AG04449 (cell line): ENCODE measurements at places on chromosomes 1 and 21.
A peak's percentile ranks its signal among the peaks of the same experiment; 100 is the strongest.

GRCh38 chr21:25759573-25759972, 24.8 kb downstream of the GABPA start:
- DNase-seq = no peak

DNA sequence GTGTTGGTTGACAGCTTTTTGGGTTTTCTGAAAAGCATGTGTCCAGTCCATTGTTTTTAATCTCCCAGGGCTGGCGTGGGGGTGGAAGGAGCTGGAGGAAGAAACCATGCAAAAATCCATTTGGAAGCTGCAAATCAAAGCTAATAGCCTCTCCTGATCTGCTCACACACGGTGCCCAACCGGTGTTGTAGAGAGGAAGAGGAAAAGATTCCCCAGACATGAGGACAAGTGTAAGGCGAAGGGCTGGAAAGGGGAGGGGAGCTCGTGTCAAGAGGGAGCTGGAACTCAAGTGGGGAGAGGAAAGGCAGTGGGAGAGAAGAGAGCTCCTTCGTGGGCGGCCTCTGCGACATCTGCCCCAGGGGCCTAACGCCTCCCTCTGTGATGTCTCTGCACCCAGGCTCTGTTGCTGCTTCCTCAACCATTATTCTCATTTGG, 112.3 kb upstream of the IRF2BP2 start:
- no peak for DNase-seq

- no peak for DNase-seq
These were observed 83.9 kb downstream of the NOS1AP start for GRCh38 chr1:162153374-162153773.

GRCh38 chr1:194358208-194358581, 1171.8 kb upstream of the B3GALT2 start:
- no peak for DNase-seq

DNA sequence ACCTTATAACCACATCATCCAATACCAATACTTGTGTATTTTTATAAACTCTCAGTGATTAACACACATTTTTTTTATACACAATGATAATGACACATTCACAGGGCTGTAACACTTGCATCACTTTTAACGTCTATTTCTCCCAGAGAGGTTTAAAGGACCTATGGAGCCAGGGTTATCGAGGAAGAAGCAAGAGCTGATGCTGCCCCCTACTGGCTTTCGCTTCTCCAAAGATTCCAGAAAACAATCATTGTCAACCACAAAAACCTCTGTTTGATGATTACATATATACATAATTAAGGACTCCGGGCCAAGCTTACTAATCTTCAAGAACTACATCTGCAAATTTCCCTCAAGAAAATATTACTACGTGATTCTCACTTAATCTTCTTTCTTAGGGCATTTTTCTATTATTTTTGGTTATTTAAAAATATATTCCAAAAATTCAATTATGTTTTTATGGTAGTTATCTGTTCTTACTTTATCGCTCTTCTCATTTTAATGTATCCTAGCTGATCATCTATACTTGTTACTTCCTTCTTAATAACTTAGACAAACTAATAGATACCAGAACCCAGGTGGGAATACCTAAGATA, 214.5 kb downstream of the VAV3 start:
- DNase-seq = peak; percentile 38

- no peak for DNase-seq
These were observed 16.9 kb upstream of the POGK start for GRCh38 chr1:166822385-166822784.

DNA sequence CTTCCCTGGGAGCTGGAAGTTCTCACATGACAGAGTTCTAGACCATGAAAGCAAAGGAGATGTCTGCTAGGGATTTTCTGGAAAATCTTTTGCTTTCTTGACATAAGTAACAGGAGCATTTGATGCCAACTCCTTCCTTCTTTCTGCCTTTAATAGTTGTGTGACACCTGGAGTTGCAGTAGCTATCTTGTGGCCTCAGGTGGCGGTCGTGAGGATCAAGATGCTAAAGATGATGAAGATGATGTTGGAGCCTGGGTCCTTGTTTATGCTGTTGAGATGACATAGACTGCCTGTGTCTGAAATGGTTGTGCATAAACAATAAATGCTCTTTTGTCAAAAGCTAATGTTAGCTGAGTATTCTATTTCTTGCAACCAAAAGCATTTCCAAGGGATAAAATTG, 32.7 kb upstream of the KIRREL1 start:
- no peak for DNase-seq

DNA sequence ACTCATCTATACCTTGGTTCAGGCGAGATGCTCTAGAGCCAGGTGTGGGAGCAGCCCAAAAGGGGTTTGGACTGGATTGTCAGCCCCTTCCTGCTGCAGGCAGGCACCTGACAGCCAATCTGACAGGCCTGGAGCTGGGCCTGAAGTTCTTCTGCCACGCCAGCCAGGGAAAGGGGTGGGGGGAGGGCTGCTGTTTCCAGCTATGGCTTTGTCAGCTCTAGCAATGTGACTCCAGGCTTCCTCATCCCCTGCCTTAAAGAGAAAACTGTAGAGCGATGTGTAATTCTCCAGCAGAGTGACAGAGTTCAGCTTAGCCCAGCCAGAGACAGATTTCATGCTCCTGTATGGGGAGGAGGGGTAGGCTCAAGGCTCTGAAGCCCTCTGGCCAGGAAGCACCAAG, 30.3 kb downstream of the WNT4 start:
- DNase-seq = no peak

DNA sequence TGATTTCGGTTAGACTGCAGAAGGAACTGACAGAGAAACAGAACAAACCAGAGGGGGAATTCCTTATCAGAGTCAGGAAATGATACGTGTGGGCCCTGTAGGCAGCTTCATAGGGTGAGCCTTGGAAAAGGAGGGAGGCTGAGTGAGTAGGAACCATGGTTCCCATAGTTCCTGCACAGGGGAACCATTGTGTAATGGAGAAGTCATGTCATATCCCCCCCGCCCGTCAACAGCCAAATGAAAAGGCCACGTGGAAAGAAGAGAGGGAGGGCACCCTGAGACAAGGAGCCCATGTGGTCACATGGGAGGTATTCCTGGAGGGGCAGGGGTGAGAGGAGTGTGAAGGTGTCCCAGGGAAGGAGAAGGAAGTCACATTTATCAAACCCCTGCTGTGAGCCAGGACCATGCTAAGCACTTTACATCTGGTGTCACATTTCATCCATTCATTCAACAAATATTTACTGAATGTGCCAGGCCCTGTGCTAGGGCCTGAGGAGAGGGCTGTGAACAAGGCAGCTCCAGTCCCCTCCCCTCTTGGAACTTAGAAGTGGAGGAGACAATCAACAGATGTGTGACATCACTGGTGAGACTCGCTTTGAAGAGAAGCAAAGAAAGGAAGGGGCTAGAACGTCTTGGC, 15.7 kb upstream of the FGR start:
- no peak for DNase-seq

DNA sequence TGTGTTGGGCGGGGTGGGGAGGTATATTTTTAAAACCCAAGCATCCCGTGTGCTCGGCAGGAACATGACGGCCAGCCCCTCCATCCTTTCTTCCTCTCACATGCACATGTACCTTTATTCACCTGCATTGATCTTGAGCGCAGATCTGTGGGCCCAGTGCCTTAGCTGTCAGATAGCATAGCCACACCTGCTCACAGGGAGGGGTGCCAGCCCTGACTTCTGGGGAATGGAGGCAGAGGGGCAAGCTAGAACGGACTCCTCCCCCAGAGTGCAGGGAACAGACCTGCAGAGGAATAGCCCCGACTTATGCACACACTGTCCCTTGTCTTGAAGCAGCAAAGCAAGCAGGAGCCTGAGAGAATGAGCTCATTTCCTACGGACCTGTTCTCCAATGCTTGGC, 56.1 kb downstream of the DESI2 start:
- no peak for DNase-seq

DNA sequence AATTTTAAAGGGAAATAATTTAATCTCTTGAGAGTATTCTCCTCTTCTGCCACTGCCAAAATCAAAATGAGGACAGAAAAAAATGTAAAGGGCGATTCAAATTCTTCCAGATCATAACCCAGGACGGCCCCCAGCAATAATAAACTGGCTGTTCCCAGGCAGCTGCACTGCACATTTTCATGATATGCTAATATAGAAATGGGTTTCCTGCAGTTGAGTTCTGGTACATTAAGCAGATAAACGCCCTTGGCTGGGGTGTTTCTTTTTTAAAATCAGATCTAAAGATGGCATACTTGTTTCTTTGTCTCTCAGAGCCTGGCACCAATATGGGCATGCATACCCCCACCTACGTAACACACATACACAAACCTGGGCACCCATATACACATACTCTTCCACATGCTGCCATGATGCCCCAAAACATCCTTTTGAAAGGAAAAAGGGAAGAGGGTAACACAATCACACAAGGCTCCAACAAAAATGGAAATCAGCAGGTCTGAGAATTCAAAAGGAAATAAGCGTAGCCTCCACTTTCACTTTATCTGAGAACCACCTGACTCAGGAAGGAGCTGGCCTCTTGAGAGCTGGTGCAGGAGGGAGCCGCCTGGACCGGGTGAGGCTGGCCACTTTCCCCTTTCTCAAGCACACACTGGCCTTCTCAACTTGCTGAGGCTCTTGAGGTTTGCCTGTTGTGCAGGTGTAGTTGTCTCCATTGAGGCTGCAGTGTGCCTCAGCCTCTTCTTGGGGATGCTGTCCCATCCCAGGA, 653.4 kb downstream of the KIF26B start:
- DNase-seq = no peak

GRCh38 chr1:162861101-162861500, at the start of gene CCDC190:
CCDC190 (minus strand) TSS chr1:162861175; CDS start chr1:162859646, 1,529 bp downstream.
- no peak for DNase-seq

- no peak for DNase-seq
These were observed 14.6 kb upstream of the UMODL1 start for GRCh38 chr21:42056468-42056867.

- DNase-seq = no peak
These were observed 205.8 kb downstream of the TNR start for GRCh38 chr1:175537571-175537970.

DNA sequence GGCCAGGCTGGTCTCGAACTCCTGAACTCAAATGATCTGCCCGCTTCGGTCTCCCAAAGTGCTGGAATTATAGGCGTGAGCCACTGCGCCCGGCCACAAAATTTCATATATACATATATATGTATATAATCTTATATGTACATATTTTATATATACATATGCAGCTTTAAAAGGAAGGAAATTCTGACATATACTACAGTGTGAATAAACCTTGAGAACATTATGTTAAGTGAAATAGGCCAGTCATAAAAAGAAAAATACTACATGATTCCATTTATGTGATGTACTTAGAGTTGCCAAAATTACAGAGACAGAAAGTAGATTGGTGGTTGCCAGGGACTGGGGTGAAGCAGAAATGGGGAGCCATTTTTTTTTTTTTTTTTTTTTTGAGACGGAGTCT, 63.2 kb downstream of the NUP210L start:
- DNase-seq = no peak

DNA sequence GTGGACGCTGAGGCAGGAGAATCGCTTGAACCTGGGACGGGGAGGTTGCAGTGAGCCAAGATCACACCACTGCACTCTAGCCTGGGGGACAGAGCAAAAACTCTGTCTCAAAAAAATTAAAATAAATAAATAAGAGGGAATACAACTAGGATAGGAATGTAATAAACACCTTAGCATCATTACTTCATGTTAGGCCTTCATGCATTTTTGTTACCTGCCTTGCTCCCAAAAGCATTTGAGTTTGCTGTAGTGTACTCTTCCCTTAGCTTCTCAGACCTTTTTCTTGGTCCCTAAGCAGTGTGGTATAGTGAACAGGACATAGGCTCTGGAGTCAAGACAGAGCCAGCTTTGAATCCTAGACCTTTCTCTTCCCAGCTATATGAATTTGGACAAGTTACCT, 2.8 kb upstream of the OSCP1 start:
- no peak for DNase-seq

GRCh38 chr1:192576190-192577144, 894 bp downstream of the RGS1 start:
- no peak for DNase-seq

DNA sequence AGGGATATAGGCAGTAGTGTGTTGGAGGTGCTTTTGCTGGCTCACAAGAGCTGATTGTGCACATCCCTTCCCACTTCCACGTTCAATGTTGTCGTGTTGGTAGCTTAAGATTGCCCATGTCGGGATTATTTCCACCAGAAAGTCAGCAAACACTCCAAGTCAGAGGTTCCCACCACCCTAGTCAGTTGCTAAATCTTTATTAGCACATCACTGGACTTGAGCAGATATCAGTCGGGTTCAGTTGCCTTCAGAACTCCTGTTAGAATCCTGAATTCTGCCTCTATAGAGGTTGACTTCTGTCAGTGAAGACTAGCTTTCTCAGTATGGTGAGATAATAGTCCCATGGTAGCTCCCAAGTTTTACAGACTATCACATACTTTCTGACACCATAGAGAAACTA, 10.5 kb downstream of the AGL start:
- no peak for DNase-seq

DNA sequence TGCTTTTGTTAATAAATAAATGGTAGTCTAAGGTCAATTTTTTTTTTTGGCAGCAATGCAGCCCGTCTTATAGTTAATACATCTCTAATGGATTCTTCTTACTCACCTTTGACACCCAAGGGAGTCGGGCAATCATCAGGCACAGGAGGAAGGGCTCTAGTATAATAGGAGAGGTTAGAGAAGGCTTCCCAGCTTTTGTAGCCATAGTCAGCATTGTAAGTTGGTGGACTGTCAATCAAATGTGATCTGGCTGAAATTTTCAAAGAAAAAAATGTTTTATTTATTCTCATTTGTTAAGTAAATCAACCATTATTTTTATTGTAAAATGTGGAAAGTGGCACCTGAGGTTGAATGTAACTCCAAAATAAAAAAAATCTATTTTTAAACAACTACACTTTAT, 2.1 kb downstream of the PTGS2 start:
- no peak for DNase-seq

GRCh38 chr1:42456010-42456753, at the start of the genes PPCS and ZMYND12:
PPCS (plus strand) TSS chr1:42456543; CDS start chr1:42456566, 23 bp downstream.
ZMYND12 (minus strand) TSS chr1:42456022; CDS start chr1:42455997, 25 bp downstream.
- no peak for DNase-seq

DNA sequence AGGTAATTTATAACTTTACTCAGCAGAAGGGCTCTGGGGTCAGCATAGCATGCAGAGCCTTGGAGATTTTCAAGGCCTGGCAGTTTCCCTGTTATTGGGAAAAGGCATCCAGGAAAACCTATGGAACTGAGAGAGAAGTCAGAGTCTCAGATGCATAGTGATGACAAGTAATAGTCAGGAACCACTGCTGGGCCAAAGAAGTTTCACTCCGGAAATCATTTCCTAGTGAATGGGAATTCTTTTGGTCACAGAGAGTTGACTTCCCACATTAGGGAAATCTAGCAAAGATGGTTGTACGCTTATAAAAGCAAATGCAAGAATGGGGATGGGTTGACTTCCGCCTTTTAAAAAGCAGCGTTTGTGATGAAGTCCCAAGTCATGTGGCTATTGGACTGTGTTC, 28.4 kb upstream of the RUNX1 start:
- no peak for DNase-seq
